H7 (cell line): ENCODE measurements at places on chromosomes 4 and X.

DNA sequence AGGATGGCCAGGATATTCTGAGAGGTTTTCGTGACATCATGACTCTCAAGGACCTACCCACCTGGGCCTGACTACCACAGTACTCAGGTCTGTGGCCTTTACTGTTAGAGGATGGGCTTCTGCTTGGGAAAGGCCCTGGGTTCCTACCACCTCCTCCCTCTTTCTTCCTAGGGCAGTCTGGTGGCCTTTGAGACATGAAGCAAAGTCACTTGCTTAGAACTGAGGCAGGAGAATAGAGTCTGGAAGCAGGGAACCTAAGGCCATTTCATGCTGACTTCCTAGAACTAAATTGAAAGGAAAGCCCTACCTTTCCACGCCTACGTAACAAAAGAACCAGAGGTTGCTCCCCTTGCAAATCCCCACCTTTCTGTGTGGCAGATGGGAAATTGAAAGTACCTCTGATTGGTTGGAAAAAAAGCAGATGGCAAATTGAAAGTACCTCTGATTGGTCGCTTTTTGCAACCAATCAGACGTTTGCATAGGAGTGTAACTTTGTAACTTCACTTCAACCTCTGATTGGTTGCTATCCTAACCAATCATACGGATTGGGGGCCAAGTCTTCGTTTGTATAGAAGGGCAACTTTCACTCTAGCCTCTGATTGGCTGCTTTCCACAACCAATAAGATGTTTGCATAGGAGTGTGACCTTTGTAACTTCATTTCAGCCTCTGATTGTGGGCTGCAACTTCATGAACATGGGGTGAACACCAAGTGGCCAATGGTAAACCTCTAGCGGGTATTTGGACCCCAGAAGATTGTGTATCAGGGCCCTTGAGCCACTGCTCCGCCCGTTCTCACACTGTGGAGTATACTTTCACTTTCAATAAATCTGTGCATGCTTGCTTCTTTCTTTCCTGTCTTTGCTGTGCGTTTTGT is 9.9 kb upstream of the AKAP14 start:
- peak; percentile 22 for DNase-seq

DNA sequence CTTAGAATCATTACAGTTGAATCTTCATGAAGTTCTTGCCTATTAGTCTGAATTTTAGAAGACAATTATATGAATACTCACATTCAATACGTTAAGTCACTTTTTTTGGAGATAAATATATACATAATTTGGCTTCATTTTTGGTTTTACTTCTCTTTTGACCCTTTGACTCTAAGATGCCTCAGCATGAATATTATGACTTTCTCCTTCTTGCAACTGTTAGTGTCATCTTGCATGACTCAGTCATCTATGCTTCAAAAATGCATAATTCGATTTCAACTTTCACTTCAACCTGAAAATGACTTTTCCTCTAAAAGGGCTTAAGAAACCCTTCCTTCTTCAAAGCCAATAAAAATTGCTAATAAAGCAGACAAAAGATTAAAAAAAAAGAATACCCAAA is 1427.5 kb downstream of the ADGRL3 start:
- no peak for DNase-seq

DNA sequence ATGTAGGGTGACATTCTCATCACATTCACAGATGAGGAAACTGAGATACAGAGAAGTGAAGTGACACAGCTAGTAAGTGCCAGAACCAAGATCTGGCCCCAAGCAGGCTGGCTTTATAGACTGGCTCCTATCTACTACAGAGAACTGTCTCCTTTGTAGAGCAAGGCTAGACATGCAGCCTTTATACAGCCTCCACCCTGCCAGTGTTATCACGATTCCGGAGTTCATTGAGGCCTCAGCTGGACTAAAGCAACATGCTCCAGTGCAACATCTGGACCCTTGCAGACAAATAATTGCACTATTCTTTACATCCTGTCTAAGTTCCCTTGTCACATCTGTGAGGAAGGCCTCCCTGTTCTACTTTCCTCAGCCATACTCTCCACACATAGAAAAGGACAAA is 58.0 kb upstream of the XIAP start:
- no peak for DNase-seq

- no peak for DNase-seq
Measured at GRCh38 chr4:38189445-38189844, 229.2 kb downstream of the PTTG2 start.

DNA sequence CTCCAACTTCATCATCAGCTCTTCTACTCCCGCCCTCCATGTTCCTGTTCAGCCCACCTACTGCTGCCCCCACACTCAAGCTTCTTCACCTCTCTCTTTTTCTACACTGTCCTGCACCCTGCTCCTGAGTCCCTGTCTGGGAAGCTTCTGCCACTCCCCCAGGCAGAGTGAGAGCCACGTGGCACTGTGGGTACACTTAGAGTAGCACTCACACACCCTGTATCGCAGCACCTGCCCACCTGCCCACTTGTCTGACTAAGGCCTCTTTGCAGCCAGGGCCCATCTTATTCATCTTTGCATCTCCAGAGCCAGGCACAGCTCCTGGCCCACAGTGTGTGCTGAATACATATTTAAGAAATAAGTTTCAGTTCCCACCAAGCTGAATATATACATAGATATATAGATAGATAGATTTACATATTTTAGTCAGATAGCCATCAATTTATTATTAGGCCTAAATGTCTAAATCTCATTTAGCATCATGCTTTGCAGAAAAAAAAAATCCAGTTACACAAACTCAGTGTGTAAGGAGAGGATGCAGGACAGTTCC is 24.9 kb downstream of the CCDC149 start:
- no peak for DNase-seq

DNA sequence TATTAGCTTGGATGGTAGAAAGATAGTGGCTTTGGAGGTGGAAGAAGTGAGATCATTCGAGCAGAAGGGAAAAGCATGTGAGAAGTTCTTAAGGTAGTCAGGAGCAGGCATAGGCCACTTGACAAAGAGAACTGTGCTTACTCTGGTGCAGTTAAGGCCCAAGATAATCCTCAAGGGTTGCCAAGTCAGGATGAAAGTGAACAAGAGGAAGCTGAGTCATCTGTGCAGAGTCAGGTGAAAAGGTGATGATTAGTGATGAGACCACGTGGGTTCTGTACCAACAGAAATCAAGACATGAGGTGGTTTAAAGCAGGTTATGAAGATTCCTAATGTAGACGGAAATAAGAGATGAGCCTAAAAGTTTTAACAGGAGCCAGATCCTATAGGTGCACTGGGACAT is 369.8 kb downstream of the DTHD1 start:
- DNase-seq, result no peak

- DNase-seq, result no peak
Measured at GRCh38 chr4:122512430-122512829, 55.9 kb upstream of the IL2 start.

DNA sequence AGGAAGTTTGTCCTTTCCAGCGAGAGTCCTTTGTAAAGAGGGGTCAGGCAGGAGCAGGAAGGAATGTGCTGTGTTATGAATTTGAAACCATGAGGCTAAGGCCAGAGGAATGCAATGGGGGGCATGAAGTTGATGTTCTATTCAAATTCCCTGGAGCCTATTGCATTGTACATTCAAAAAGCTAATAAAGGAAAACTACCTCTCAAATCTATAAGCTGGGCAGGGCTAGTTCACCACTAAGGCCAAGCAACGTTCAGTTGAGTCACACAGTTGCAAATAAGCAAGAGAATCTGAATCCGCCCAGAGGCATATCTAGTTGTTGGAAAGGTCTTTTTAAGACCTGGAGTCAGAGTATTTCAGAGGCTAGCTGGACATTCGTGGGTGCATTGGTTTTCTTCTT is 148.3 kb downstream of the DCTD start:
- DNase-seq, result no peak

- DNase-seq, result peak; percentile 1
Measured at GRCh38 chrX:100478714-100479306, 68.7 kb upstream of the PCDH19 start.

DNA sequence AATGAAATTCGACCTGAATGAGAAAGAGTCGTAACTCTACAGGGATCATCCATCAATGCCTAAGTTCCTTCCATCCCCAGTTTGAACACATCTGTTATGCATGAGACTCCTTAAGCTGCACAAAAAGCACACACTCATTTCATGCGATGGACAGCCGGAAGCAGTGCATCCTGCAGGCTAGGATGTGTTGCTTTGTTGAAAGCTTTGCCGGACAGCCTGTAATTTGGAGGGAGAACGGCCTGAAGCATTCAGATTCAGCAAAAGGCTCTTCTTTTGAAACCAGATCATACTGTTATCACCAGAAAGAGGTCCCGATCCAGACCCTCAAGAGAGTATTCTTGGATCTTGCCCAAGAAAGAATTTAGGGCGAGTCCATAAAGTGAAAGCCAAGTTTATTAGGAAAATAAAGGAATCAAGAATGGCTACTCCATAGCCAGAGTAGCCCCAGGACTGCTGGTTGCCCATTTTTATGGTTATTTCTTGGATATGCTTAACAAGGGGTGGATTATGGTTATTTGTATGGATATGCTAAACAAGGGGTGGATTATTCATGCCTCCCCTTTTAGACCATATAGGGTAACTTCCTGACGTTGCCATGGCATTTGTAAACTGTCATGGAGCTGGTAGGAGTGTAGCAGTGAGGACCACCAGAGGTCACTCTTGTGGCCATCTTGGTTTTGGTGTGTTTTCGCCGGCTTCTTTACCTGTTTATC is 48.1 kb upstream of the DHRSX start:
- peak; percentile 31 for DNase-seq

DNA sequence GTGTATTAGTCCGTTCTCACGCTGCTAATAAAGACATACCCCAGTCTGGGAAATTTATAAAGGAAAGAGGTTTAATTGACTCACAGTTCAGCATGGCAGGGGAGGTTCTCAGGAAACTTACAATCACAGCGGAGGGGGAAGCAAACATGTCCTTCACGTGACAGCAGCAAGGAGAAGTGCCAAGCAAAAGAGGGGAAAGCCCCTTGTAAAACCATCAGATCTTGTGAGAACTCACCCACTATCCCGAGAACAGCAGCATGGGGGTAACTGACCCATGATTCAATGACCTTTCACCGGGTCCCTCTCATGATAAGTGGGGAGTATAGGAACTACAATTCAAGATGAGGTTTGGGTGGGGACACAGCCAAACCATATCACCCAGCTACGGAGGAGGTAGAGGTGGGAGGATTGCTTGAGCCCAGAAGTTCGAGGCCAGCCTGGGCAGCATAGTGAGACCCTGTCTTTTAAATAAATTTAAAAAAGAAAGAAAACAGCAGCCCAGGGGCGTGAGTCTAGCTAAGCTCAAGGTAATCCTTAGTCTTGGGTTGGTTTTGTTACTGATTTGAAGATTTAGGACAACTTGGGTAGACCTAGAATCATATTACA is 46.4 kb upstream of the TMEM131L start:
- DNase-seq, result no peak

DNA sequence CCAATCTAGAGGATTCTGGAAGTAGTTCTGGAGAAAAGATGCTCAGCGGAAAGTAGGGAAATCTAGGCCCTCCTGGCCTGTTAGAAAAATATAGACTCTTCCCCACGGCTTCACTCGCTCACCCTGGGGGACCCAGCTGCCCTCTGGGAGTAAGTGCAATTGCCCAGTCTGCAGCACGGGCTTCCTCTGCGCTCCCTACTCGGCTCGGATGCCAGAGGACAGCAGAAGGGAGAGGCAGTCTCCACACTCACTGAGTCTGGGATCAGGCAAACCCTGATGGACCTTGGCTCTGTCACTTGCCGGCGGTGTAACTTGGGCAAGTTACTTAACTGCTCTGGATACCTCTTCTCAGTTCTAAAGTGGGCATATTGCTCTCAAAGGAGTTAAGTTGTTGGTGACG is 2.1 kb downstream of the SHISA3 start:
- DNase-seq, result peak; percentile 41

DNA sequence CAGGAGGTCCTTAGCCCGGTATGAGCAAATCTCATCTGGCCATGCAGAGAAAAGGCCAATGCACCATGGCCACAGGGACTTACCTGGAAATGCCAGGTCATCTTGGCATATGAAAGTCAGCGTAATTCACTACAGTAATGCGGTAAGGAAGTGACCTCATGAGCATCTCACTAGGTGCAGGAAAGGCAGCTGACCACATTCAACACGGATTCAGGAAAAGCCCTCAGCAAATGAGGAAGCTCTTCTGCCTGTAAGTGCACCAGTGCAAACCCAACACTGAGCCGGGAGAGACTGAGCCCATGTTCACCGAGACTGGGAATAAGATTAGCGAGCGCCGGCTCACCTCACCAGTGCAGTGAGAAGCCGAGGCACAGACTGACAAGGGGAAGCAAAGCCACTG is 23.7 kb downstream of the LRPAP1 start:
- DNase-seq, result no peak

GRCh38 chr4:6742507-6742906 is 26.5 kb downstream of the BLOC1S4 start:
- DNase-seq, result no peak

DNA sequence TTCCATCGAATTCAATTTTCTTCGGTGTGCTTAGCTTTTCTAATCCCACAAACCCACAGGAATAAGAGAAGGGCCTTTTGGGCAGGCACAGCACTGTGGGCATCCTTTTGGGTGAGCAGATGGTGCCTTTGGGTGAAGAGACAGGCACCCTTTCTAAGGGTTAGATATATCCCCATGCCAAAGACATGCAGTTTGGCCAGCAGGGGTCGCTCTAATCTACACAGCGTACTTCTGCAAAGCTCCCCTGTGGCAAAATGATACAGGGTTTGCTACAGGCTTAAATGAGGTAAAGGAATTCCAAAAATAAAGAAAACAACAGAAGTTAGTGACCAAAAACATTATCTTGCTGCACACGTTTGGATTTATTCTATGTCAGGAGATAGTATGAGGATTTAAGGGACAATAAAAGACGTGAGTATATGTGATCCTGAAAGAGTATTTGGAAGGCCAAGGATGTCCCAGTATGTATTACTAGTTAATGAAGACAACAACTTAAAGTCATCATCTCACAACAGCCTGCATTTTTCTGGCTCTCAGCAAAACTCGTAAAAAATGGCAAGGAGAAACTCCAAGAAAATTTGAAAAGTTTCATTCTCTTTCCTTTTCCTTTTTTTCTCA is 49.5 kb downstream of the PHEX start:
- DNase-seq, result peak; percentile 43

- DNase-seq, result no peak
Measured at GRCh38 chr4:120692964-120693363, 229.6 kb downstream of the PRDM5 start.

GRCh38 chrX:109344678-109345077 is 137.2 kb downstream of the GUCY2F start:
- no peak for DNase-seq

DNA sequence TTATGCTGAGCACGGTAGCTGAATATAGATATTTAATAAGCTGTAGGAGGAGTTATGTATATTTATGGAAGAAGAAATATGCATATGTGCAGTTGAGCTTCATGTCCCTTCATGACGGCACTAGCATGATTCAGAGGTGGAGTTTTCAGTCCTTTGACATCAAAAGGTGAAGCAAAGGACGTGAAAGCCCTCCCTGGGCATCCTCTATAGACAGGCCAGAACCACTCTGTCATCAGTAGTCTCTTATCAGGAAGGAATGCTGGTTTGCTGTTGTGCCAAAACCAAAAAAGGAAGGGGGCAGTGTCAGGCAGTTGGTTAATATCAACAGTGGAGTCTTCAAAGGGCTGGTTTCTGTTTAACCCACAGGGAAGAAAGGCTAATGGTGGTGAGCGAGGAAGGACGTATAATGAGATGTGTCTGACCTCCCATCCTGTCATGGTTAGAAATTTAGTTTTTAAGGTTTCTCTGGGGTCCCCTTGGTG is 23.5 kb upstream of the IL2 start:
- DNase-seq, result no peak
